ENCODE measurements at places on chromosomes 3 and 15.

- no peak for DNase-seq
Measured at GRCh38 chr3:151412989-151413388, 28.4 kb upstream of the P2RY12 start.

GRCh38 chr3:194447161-194447560 lies 39.6 kb downstream of the ATP13A3 start:
- DNase-seq: no peak

GRCh38 chr15:45456212-45457106 lies 66.1 kb downstream of the SLC30A4 start:
- DNase-seq: peak; percentile 98

DNA sequence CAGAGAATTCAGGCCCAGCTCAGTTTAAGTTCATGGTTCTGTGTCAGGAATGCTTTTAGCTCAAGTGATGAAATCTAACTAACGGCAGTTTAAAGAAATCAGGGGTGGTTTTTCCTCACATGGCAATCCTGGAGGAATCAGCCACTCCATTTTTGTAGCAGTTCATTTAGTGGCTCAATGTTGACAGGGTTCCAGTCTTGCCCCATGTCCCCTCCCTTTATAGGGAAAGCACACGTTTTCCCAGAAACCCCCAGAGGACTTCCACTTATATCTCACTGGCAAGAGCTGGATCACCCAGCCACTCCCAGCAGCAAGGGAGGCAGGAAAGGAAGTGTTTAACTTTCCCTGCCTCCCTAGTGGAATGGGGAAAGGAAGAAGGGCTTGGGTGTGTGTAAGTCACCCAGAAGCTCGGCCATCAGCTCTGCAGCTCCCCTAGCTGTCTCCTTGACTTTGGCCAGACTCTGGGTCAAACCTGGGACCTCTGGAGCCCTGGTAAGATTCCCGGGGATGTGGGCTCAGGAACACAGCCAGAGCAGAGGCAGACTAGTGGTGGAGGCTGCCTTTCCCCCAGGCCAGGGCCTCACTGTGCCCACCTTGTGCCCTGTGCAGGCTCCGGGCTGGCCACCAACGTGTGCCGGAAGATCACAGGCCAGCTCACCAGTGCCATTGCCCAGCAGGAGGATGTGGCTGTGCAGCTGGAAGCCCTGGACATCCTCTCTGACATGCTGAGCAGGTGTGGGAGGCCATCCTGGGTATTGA lies 11.3 kb downstream of the CAND2 start:
- no peak for DNase-seq

DNA sequence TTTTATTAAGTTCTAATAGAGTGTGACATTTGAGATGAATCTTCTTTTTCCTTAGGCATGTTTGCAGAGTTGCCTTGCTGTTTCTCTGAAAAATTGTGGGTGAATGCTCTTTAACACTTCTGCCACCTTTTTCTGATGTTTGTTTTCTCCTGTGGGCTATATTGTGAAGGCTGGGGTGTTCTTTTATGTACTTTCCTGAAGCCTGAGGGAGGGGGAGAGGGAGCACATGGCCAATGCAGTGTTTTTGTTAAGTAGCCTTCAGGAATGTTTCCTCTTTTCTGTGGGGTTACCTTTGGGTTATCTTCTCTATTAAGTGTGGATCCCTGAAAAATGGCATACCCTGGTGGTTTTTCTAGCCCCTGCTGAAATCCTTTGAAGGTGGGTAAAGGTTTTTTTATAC lies 50.2 kb downstream of the CMC1 start:
- no peak for DNase-seq

DNA sequence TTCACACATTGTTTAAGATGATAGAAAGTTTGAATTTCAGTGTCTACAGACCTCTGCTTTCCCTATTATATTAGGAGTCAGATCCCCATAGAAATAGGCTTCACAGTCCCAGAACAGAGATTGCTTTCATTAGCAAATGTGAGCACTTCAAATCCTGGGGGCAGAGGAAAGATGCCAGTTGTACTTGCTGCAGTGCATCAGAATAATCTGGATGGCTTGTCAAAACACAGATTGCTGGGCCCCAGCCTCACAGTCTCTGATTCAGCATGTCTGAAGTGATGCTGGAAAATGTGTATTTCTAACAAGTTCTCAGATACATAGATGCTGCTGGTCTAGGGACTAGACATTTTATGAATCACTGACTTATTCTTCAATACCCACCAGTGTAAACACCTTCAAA lies 375.2 kb downstream of the FGF12 start:
- DNase-seq: no peak
